ENCODE measurements at places on chromosomes 1 and 21. TPM values are rescaled to one million over a fixed set of nuclear protein-coding genes. Genes with fewer than 3 reads are reported as not detected.

Gene SYPL2
- total RNA-seq, result 0.15 TPM

Gene TMEM240
- total RNA-seq, result 4.0 TPM

Gene TCEA3
- total RNA-seq, result 5.9 TPM

Gene WDR26
- 15.5 TPM for total RNA-seq

Gene LRRC7
- total RNA-seq, result under 0.01 TPM

Gene CLEC20A
- not detected for total RNA-seq

Gene MLLT11
- total RNA-seq, result 5.8 TPM

Gene SLC22A15
- total RNA-seq, result 0.30 TPM

Gene PLEKHN1
- total RNA-seq, result 1.9 TPM

Gene SLC5A3
- total RNA-seq, result 2.4 TPM

Gene IFNGR2
- 50.7 TPM for total RNA-seq

Gene RSPH1
- total RNA-seq, result not detected

Gene RHOU
- total RNA-seq, result 1.0 TPM

Gene KRTAP13-2
- total RNA-seq, result not detected

Gene TMEM51
- total RNA-seq, result 6.6 TPM

Gene KNCN
- total RNA-seq, result not detected

Gene LINGO4
- not detected for total RNA-seq

Gene IL19
- total RNA-seq, result not detected

Gene CLDN17
- total RNA-seq, result not detected

Gene CCDC24
- total RNA-seq, result 3.0 TPM

Gene CDCA8
- total RNA-seq, result 45.2 TPM

Gene KLHDC8A
- not detected for total RNA-seq

Gene RGS18
- not detected for total RNA-seq
